ENCODE measurements at places on chromosomes 1 and 21. TPM values are rescaled to one million over a fixed set of nuclear protein-coding genes. Genes with fewer than 3 reads are reported as not detected.

GRCh38 chr1:160647329-160647720, 481 bp upstream of the SLAMF1 start:
- H3K27me3 ChIP-seq = no peaks in the 10 kb centered on the region
- peak overlapping the region; percentile 78 for H3K4me3 ChIP-seq
- H3K4me1 ChIP-seq = peaks cover 85% of the 10 kb centered on the region
- DNase-seq = no peak
- peaks cover 8% of the 10 kb centered on the region for H3K36me3 ChIP-seq

- H3K4me1 ChIP-seq = peaks cover 56% of the 10 kb centered on the region
- H3K27me3 ChIP-seq = no peaks in the 10 kb centered on the region
- DNase-seq = no peak
- peaks cover 67% of the 10 kb centered on the region for H3K36me3 ChIP-seq
Measured at GRCh38 chr1:150576794-150577556, 2.4 kb downstream of the MCL1 start.

DNA sequence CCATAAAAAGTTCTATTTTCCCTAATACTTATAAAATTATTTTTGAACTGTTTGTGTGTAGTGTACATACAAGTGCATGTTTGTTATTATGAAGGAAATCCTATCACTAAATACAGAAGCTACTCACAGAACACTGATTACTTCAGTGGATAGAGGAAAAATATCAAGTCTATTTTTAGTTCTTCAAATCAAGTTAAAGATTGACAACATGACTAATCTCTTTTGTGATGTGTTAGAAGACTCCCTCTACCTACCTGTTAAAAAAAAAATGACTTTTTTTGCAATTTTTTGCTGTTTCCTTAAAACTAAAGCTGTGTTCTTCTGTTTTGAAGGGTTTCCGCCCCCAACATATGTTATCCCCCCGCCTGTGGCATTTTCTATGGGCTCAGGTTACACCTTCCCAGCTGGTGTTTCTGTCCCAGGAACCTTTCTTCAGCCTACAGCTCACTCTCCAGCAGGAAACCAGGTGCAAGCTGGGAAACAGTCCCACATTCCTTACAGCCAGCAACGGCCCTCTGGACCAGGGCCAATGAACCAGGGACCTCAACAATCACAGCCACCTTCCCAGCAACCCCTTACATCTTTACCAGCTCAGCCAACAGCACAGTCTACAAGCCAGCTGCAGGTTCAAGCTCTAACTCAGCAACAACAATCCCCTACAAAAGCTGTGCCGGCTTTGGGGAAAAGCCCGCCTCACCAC, 45.5 kb downstream of the NCF2 start:
- H3K27me3 ChIP-seq = no peaks in the 10 kb centered on the region
- H3K4me1 ChIP-seq = peaks cover 5% of the 10 kb centered on the region
- H3K27ac ChIP-seq = no peak overlapping the region
- H3K4me3 ChIP-seq = no peak overlapping the region

The PRRX1 gene
- not detected for polyA plus RNA-seq

GRCh38 chr1:29673228-29673500, 436.8 kb downstream of the PTPRU start:
- DNase-seq = no peak
- no peak overlapping the region for H3K4me3 ChIP-seq
- H3K27me3 ChIP-seq = no peaks in the 10 kb centered on the region
- no peak overlapping the region for H3K27ac ChIP-seq

All from B cell (primary cell).